ENCODE measurements at places on chromosomes 16 and 17.

GRCh38 chr17:77409282-77410161, 268.8 kb downstream of the SEC14L1 start:
- DNase-seq, result peak; percentile 71

DNA sequence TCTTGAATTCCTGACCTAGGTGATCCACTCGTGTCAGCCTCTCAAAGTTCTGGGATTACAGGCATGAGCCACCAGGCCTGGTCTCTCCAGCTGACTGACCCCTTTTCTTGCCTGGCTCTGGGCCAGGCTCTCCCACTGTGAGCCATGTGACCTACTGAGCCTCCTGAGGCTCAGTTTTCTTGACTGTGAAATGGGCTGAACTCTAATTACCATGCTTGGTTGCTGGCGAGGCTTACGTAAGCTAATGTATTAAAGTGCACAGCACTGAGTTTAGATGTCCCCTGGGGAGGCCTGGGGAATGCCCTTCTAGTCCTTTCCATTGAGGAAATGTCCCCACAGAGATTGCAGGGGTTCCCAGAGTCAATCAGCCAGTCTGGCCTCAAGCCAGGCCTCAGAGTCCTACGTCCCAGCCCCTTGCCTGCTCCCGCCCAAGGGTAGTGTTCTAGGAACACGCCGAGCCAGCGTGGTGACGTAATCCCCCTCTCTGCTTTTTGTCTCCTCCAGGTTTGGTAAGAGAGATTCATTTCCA, 45.8 kb upstream of the LGALS9 start:
- no peak for DNase-seq

- no peak for DNase-seq
Observed at GRCh38 chr17:17043461-17044271, 1.4 kb downstream of the MPRIP start.

GRCh38 chr16:80893686-80894085, 89.3 kb upstream of the CDYL2 start:
- DNase-seq, result no peak

GRCh38 chr16:63145411-63145810, 1109.2 kb upstream of the CDH8 start:
- DNase-seq, result no peak

- peak; percentile 69 for DNase-seq
Observed at GRCh38 chr16:84647828-84648594, at the start of gene KLHL36. Gene KLHL36 (plus strand): TSS chr16:84648511. CDS start chr16:84650868, 2,357 bp downstream.

DNA sequence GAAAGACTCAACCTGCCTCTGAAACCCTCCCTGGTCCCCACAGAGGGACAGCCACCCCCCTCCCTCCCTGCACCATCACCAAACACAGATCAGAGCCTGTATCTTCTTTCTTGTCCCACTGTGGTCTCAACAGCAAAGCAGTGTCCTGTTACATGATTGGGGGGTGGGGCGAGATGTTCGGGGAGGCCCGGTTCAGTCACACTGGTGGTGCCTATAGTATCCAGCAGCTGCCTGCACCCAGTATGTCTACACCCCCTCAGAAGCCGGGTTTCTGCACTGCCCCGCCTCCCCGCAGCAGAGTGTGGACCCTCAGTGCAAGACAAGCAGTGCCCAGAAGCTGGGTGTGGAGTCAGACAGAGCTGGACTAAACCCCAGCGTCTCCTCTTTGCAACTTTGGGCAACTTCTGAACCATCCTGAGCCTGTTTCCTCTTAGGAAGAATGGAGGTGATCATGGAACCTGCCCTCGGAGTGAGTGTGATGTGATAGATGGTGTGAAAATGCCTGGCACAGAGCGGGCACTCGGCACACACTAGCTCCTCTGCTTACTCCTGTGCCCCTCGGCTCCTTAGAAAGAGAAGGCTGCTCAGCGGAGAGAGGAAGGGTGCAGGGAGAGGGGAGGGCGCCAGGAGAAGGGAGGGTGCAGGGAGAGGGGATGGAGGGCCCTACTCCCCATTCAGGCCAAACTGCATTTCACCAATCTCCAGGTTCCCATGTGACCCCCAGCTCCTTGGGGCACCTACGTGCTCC, 84.0 kb upstream of the TNRC6C start:
- no peak for DNase-seq

DNA sequence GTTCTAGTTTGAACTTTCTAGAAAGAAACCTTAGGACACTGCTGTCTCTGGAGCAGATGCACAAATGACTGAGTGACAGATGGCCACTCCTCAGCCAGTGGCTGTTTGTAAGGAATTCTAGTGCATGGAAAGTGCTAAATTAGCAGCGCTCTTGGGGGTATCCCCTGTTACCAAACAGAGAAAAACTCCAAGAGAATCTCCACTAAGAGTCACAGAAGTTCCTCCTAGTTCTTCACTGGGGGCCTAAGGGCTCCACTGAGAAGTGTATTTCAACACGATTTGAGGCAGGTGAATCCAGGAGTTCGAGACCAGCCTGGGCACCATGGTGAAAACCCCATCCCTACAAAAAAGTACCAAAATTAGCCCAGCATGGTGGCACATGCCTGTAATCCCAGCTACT, 18.1 kb upstream of the IRF8 start:
- DNase-seq, result no peak

DNA sequence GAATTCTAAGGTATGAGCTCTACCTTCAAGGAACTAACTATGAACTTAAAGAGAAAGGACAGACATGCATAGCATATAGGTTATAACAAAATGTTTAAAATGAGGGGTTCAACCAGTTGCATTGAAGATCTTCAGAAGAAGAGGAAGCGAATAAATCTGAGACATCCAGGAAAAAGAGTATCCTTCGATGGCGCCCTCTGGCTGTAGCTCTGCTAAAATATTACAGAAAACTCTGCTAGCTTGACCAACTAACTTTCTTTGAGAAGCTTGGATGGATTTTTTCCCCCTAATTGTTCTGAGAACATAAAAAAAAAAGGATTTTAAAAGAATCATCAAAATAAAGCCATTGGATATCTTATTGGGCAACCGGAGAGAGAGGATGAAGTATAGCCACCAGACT, 659.9 kb upstream of the SOX9 start:
- no peak for DNase-seq

DNA sequence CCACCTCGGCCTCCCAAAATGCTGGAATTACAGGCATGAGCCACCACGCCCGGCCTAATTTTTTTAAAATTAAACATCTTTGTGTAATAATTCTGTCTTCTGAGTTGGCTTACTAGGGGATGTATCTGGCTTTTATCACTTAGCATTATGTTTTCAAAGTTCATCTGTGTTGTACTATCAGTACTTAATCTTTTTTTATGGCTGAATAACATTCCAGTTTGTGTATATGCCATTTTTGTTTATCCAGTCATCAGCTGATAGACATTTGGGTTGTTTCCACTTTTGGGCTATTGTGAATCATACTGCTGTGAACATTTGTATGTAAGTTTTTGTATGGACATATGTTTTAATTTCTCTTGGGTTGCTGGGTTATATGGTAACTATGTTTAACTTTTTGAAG, 69.0 kb downstream of the CHD9 start:
- DNase-seq, result no peak

- no peak for DNase-seq
Observed at GRCh38 chr16:64278196-64278595, 843.7 kb downstream of the CDH11 start.

DNA sequence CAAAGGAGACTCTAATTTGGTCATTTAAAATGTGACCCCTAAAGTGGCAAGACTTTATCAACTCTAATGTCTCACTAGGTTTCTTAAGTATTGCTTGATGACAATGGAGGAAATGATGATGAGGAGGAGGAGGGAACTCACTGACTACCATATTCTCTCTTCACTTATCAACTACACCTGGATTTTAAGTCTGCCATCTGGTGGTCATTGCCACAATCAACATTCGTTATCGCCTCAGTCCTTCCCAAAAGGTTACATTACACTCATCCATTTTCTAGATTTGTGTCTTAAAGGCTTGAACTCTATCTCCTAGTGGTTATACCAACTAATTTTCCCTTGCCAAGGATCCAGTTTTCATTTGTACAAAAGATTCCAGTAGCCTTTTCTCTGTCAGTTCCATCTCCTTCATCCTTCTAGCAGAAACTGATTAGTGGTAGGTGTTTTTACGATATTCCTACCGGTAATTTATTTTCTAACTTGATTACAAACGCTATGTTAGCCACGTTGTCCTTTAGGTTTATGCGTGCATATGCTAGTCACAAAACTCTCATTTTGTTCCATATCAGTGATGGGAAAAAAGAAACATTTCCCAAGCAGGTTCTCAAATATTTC, 114.6 kb upstream of the NOG start:
- DNase-seq, result no peak

GRCh38 chr16:72808754-72809153, 239.2 kb downstream of the ZFHX3 start:
- no peak for DNase-seq

DNA sequence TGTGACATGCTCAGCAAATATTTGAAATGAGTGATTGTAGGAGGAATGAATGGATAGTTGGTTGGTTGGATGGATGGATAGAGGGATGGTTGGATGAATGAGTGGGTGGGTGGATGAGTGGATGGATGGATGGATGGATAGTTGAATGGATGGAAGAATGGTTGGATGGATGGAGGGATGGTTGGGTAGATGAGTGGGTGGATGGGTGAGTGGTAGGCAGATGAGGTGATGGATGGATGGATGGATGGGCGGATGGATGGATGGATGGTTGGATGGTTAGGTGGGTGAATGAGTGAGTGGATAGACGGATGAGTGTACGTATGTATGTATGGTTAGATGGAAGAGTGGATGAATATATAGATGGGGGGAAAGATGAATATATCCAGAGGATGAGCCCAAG, 137.7 kb downstream of the RBFOX1 start:
- DNase-seq, result no peak

GRCh38 chr17:55314061-55314783, 49.5 kb downstream of the HLF start:
- DNase-seq, result no peak

- DNase-seq, result no peak
Observed at GRCh38 chr17:33140413-33141099, 148.9 kb downstream of the SPACA3 start.

GRCh38 chr16:23564575-23565363, 7.2 kb downstream of the UBFD1 start:
- no peak for DNase-seq

DNA sequence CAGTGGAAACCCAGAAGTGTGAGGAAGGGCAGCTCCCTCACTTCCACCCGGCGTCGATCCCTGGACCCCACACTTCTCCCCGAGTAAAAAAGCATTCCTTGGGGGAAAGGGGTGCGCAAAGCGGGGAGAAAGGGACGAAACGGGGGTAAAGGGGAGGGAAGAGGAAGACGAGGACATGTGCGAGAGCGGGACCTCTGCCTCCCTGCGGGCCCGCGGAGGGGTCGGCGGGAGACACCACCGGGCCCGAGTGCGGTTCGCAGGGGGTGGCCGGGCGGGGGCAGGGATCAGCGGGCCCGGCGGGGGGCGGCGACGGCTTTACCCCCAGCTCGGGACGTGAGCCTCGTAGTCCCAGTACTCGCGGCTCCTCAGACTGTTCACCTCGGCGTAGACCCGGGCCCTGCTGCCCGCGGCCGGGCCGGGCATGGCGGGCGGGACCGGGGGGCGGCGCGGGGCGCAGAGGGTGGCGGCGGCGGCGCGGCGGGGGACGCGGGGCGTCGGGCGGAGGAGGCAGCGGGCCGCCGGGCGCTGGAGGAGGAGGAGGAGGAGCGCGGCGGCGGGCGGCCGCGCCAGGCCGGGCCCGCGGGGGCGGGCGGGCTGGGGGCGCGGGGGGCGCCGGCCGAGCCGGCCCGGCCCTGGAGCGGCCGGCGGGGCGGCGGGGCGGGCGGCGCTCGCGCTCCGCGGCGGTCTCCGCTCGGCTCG, 443 bp downstream of the CSNK2A2 start:
- no peak for DNase-seq

DNA sequence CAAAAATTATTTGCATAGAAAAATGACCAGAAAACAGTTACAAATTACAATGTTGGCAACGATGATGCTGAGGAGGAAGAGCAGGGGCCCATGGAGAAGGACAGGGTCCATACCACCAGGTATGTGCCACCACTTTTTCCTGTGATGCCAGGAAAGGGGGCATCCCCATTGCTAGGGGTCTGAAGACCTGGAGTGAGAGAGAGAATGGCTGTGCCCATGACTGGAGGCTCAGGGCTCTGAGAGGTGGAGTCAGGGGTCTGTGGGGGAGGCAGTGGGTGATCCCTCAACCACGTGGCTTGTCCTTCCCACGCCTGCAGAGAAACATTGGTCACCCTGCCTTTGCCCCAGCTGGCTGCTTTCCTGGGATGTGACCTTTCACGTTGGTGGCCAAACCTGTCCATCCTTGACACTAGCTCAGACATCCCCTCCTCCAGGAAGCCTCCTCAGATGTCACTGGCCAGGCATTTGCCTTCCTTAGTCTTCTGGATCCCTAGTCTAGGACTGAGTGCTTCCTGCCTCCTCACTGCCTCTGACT, 51.4 kb downstream of the SOCS1 start:
- no peak for DNase-seq

DNA sequence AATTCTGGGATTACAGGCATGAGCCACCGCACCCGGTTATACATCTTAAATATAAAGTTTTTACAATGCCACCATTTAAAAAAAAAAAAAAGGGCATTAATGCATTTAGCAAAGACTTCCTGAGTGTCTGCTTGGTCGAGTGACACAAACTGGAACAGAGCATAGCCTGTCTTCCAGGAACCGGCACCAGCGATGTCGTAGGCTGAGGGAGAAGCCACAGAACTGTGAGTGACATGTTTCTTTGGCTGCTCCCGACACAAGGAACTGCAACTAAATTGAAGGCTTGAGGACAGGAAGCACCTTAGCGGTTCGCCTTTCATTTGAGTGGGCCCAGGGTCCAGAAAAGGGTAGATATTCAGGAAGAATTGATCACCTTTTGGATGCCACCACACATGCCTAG, 717.8 kb downstream of the MAF start:
- no peak for DNase-seq

DNA sequence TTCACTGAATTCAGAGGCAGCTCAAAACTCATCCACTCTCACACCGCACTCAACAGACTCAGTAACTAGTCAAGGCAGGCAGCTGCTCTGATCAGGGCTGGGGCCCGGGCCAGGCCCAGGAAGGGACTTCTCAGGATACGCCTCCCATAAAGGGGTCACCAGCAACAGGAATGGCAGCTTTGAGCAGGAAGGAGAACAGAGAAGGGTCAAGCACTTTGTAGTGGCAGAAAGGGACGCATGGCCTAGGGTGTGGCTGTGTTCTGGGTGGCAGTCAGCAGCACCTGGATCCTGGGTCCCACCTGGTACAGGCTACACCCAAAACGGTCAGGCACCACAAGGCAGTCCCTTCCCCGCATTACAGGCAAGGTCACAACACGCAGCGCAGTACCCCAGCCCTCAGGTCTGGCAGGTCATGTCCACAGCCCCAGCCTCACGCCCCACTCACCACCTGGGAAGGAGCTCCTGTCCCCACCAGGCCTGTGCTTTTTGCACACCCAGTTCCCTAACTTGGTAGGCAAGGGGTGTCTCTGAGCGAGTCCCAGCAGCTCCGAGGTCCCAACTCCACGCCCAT, 99.7 kb downstream of the ZNF778 start:
- DNase-seq, result no peak

Data from H1 (cell line).